ENCODE measurements at places on chromosomes 5 and 9.

GRCh38 chr9:35776018-35776417 lies 15.4 kb upstream of the NPR2 start:
- DNase-seq = no peak

GRCh38 chr5:168314735-168315411 lies 23.4 kb downstream of the WWC1 start:
- DNase-seq = no peak

- DNase-seq = no peak
Observed at GRCh38 chr9:81146684-81147337, 542.5 kb downstream of the TLE1 start.

DNA sequence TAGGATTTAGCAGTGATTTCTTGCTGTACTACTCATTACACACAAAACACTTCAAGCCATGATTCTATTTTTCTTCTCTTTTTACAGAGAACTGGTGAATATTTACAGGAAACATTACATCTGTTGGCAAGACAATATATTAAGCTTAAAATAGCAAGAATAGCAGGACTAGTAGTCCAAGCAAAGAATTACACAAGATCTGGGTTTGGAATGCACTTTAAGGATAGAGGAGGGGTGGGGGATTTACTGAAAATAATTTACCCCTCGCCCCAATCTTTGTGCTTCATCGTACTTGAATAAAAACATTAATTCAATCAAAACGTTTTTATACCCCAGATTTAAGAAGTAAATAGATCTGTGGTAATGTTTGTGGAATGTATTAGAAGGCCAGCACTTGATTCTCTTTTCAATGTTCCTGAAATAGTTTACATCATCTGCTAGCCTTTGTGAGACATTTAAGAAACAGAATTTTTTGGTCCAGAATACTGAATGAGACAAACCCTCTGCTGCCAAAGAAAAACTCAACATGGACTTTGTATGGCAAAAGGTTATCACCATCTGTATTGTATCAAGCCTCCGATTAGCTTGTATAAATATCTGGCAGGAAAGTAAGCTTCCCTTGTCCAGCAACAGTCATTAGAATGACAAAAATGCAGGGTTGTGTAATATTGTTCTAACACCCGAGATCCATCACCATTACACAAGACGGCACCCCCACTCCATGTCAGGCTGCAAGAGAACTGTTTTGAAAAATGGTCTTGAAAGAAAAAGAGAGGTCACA lies 23.8 kb downstream of the SVEP1 start:
- peak; percentile 63 for DNase-seq

GRCh38 chr5:180084638-180085561 lies 13.3 kb upstream of the RNF130 start:
- DNase-seq = no peak

- DNase-seq = no peak
Observed at GRCh38 chr5:143432658-143433239, 29.3 kb upstream of the NR3C1 start.

GRCh38 chr5:124263680-124264491 lies 482.6 kb downstream of the ZNF608 start:
- no peak for DNase-seq

- no peak for DNase-seq
Observed at GRCh38 chr5:115392611-115393010, 96.2 kb upstream of the CCDC112 start.

GRCh38 chr5:138459311-138459933 lies 5.9 kb upstream of the EGR1 start:
- peak; percentile 90 for DNase-seq

- no peak for DNase-seq
Observed at GRCh38 chr5:125070961-125071360, 324.5 kb upstream of the ZNF608 start.

DNA sequence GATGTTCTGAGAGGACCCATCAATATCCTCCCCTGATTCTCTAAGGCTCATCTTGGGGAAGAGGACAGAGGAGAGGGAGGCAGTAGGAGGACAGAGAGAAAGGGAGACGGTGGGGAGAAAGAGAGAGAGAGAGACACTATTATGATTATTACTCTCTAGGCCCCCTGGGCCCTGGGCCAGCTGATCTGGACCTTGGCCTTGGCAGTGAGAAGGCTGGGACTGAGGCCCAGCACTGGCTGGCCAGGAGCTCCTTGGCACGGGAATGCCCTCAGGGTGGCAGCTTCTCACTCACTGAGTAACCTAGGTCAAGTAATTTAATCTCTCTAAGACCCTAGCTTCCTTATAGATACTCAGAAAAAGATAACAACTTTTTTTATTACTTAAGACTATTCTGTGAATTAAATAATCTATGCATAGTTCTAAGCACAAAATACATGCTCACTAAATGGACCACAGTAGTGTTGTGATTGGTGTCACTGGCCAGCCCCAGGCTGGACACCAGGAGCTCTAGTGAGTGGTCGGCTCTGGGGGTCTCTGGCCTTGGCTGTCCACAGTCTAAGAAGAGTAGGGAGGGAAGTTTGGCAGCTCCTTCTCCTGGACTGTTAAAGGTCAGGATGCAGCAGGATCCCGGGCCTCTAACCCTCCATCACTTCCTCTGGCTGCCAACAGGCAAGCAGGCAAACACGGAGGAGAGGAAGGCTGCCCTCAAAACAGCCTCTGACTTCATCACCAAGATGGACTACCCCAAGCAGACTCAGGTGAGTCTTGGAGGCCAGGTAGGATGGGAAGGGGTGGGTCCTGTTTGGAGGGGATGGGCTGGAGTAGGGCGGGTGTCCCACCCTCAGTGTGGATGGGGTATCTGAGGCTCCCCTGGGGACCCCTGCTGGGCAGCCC lies 50.0 kb downstream of the GSN start:
- DNase-seq = no peak

GRCh38 chr9:18473652-18474279 lies at the start of gene ADAMTSL1:
ADAMTSL1 (plus strand) TSS chr9:18474153; CDS start chr9:18474233, 80 bp downstream.
- DNase-seq = peak; percentile 96

GRCh38 chr9:14561929-14562405 lies 131.3 kb downstream of the ZDHHC21 start:
- DNase-seq = no peak

GRCh38 chr5:76787237-76787636 lies 31.6 kb upstream of the F2RL1 start:
- peak; percentile 97 for DNase-seq

- no peak for DNase-seq
Observed at GRCh38 chr9:99822806-99823591, 1.3 kb downstream of the NR4A3 start.

DNA sequence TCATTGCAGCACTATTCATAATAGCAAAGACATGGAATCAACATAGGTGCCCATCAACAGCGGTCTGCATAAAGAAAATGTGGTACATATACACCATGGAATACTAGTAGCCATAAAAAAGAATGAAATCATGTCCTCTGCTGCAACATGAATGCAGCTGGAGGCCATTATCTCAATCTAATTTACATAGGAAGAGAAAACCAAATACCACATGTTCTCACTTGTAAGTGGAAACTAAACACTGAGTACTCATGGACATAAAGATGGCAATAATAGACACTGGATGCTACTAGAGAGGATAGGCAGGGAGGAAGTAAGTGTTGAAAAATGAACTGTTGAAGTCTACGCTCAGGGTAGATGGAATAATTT lies 203.9 kb upstream of the CDH9 start:
- no peak for DNase-seq

- DNase-seq = no peak
Observed at GRCh38 chr5:19498852-19499251, 489.1 kb downstream of the CDH18 start.

DNA sequence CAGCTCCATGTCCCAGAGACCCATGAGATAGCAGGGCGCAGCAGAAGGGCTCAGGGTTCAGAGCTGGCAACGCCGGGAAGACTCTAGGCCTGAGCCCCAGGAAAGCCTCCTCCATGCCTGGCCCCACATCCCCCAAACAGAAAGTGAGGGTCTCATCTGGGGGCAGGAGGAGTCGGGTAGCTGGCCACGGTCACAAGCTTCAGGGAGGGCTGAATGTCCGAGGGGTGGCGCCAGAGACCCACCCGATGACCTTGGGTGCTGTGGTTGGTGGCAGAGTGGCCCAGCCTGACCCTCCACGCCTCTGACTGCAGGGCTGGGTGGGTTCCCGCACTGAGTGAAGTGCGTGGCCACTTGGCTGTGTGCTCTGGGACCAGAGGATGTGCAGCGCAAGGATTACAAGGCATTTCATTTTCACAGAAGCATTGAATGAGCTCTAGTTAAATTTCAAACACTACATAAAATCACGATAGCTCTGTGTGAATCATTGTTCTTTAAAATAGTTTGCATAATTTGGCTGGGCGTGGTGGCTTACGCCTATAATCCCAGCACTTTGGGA lies 3.0 kb downstream of the C8G start:
- DNase-seq = peak; percentile 10

- DNase-seq = no peak
Observed at GRCh38 chr9:2524601-2525000, 97.0 kb upstream of the VLDLR start.

DNA sequence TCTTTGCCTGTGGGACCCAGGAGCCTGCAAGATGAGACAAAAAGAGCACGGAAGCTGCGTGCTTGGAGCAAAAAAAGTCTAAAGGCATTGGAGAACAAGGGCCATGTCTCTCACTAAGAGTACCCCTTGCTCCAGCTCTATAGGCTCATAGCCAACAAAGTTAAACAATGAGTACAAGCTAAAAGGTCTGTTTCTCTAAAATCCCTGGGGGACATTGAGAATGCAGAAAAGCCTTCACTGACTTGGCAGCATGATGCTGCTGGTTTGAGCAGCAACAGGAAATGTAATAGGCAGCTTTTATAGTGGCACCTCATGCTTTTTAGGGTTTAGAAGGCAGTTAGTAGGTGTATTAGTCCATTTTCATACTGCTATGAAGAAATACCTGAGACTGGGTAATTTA lies 287.5 kb downstream of the SMARCA2 start:
- no peak for DNase-seq

DNA sequence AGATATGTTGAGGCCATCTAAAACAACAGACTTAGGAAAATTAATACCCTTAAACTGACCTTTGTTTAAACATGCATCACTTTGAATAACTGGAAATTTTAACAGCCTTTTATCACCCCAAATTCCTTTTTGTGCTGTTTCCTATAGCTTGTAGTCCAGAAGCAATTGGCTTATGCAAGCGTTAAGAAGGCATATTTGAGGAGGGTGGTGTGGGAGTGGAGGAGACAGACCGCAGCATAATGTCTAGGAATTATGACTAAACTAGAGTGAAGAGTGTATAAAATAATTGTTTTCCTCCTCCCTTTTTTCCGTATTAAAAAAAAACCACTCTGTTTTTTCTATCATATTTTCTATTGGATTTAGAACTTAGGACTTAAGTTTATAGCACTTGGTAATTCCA lies 51.8 kb upstream of the MPDZ start:
- no peak for DNase-seq

DNA sequence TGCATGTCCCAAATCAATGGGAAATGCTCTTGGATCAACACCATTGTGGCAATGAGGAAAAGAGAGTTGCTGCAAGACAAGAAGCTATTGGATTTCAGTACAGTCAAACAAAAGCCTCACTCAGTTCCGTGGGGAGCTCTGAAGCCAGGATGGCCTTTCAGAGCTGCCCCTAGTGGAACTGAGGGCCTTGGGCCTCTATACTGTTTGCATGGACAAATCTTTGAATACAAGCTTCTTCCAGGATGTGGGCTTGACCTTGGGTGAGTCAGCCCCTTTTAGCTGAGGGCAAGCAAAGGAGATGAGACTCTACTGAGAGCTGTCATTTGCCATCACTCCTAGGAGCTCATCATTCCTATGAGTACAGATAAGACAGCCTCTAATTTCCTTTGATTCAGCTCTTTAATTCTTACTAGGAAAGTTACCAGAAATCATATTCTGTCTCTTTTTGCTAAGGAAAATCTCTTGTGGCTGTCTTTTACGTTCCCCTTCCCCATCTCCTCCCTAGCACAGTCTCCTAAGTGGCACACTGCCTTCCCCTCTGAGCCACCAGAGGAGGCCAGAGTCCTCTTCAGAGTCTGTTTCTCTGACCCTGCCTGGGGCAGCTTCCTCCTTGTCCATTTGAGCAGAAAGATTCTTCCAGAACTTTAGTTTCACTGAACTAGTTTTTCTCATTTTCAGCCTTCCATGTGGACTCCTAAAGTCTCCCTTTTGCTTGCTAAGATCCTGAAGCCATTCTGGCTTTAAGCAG lies 168.8 kb upstream of the POC5 start:
- DNase-seq = no peak

DNA sequence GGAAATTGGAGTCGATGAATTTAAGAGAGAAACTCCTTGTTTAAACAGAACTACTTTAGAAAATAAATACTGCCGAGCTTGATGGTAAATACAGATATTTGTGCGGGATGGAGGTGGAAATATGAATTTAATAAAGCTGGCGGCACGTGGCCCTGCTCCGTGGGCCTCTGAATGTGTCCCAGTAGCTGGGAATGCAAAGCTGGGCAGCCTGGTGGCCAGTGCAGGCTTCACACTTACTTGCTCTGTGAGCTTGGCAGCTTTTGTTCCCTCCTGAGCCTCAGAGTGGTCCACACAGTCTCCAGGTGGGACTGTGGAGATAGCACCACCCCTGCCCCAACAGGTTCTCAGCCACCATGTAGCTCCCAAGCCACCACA lies 45.9 kb downstream of the BARX1 start:
- no peak for DNase-seq

GRCh38 chr5:177982072-177982727 lies 13.8 kb downstream of the PROP1 start:
- DNase-seq = no peak

- DNase-seq = peak; percentile 67
Observed at GRCh38 chr9:15249042-15249818, 57.8 kb downstream of the TTC39B start.

DNA sequence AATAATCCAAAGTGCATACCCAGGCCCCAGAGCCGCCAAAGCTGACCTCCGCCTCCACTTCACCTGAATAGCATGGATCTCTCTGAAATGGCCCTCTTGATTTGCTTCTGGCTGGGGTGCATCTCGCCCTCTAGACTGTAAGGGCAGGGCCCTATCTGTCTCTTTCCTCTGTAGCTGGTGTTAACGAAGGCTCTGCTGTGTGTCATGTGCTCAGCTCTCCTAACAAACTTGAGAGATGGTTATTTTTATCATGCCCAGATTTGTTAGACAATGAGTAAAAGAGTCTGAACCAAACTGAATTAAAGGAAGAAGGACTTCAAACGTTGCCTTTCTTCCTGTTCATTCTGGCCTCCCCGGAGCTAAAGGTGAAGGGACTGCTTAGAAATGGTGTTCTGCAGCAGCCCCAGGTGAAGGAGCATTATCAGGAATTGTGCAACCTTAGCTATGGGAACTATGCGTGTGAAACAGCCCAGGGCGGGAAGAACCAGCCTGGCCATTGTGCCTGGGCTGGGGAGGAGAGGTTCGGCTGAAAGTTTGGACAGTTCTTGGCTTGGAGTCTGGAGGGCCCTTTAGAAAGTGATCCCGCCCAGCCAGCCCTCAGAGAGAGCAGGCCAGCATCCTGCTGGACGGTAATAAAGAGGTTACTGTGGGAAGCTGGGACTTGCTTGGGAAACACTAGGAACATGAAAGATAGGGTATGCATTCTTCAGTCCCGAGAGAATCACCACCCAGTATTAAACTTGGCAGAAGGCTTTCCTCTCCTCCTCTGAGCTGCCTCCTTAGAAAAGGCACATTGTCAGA lies 73.5 kb downstream of the WWC1 start:
- DNase-seq = no peak

- DNase-seq = no peak
Observed at GRCh38 chr9:117247266-117247665, 167.6 kb downstream of the ASTN2 start.

GRCh38 chr5:15209053-15209762 lies 290.8 kb upstream of the FBXL7 start:
- DNase-seq = no peak
